CD4-positive, alpha-beta T cell treated with Interleukin-10 for 1 hour (primary cell): ENCODE measurements at places on chromosomes 1 and 21.

GRCh38 chr1:159341736-159342135, 39.6 kb downstream of the FCER1A start:
- no peak for DNase-seq

- DNase-seq, result no peak
These were observed 254.4 kb upstream of the GJB5 start for GRCh38 chr1:34500451-34500850.

DNA sequence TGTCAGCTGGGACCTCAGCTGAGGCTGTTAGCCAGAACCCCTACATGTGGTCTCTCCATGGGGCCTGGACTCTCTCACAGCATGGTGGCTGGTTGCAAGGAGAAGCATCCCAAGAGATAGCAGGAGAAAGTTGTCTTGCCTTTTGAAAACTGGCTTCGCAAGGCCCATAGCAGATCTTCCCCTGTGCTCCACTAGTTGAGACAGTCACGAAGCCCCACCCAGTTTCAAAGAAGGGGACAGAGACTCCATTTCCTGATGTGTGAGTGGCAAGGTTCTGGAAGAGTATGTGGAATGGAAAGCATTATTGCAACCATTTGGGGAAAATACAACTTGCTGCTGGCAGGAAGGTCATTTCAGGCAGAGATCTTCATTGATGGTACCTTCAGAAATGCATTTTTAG, 7.5 kb upstream of the CSRP1 start:
- DNase-seq, result no peak

GRCh38 chr1:201783058-201783457, 45.9 kb upstream of the IPO9 start:
- no peak for DNase-seq

DNA sequence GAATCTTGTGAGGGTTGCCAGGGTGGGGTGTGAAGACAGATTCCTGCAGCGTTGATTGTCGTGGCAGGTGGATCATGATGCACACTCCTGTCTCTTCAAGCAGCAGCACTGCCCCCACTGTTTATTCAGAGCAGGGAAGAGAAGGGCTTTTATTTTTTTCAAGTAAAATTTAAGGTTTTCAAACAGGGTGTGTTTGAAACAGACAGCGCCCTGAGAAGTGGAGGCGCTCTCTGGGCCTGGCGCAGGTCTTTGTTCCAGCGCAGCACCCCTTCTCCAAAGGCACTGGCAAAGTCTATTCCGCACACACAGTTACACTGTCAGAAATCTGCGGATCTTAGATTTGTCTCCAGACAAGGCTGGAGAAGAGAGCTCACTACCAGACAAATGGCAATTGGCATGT, 7.0 kb downstream of the C1orf53 start:
- DNase-seq, result no peak

- DNase-seq, result no peak
These were observed 52.7 kb upstream of the IVNS1ABP start for GRCh38 chr1:185369786-185370185.

DNA sequence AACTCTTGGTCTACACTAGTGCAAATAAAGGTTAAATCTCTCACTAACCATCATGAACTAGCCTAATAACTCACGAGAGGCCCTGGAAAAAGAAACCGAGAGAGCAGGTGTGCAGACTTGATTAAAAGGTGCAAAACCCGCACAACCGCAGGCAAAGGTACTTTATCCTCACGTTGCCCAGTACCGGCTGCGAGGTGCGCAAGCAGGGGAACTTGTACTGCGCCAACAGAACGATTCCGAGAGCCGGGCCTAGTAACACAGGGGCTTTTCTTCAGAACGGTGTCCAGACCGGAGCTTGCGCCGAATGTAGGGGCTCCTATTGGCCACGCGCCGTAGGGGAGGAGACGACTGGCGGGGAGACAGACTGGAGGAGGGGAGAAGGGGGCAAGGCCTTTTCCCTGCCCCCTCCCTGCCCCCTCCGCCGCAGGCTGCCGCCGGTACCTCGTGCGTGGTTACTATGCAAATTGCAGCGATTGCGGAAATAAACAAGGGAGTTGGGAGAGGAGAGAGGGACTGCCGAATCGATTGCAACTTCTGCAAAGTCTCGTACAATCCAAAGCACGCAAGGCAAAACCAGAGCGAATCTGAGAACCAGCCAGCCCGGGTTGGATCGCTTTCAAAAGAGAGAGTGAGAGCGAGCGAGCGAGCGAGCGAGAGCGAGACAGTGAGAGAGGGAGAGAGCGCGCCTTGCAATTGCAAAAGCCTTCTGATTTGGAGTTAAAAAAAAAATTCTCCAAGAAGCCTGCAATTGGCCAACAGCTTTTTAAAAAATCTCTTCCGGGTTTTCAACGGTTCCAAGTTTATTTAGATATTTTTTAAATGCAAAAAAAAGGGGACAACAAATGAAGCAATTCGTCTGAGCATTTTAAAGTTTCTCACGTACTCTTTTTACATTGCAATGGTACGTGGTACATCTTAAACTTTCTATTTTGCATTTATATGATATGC, 5.4 kb upstream of the NFIA start:
- peak; percentile 88 for DNase-seq

GRCh38 chr1:211644653-211645052, 30.8 kb downstream of the NEK2 start:
- no peak for DNase-seq

GRCh38 chr1:195898924-195899323, 709.3 kb downstream of the KCNT2 start:
- DNase-seq, result no peak

- no peak for DNase-seq
These were observed 223.6 kb upstream of the JUN start for GRCh38 chr1:59007429-59007819.

GRCh38 chr21:46079352-46080170, 18.4 kb upstream of the COL6A2 start:
- DNase-seq, result no peak

GRCh38 chr21:46128106-46128932, 27.1 kb downstream of the FTCD start:
- no peak for DNase-seq

GRCh38 chr21:38897532-38898421, 92.0 kb downstream of the ETS2 start:
- DNase-seq, result no peak

GRCh38 chr1:87004857-87005256, 90.4 kb downstream of the HS2ST1 start:
- DNase-seq, result no peak

DNA sequence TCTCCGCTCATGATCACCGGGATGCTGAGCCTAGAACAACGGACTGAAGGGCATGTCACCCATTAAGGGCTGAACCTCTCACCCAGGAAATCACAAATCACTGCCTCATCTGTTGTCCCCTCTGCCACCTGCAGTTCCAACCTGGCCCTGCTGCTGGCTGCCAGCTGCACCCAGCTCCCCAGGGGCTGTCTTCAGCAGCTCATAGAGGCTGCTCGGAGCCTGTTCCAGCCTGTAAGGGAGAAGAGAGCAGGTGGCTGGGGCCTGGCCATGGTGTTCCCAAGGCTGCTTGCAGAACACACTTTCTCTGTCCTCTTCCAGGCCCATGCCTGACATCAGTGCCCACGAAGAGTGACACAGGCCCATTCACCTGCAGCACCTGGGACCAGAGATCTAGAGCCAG, 44.5 kb upstream of the DISP3 start:
- DNase-seq, result no peak

DNA sequence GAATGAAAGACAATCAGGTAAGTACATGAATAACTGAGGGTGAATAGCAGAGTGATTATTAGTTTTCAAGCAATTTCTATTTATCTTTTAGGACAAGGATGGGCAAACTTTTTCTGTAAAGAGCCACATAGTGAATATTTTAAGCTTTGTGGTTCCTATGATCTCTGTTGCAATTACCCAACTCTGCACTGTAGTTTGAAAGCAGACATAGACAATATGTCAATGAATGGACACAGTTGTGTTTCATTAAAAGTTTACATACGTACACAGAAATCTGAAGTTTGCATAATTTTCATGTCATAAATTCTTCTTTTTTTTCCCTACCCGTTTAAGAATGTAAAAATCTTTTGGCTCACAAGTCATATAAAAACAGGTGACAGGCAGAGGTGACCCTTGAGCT, 71.4 kb downstream of the ZNF281 start:
- DNase-seq, result no peak

GRCh38 chr21:34077888-34078287, 4.5 kb downstream of the MRPS6 start:
- DNase-seq, result no peak

- no peak for DNase-seq
These were observed 76.5 kb upstream of the NFIA start for GRCh38 chr1:61005614-61006580.

- no peak for DNase-seq
These were observed 56.7 kb downstream of the B3GALT5 start for GRCh38 chr21:39669485-39669884.

- no peak for DNase-seq
These were observed 44.5 kb upstream of the BMP8B start for GRCh38 chr1:39833121-39833520.

GRCh38 chr1:30414851-30415165, 308.6 kb downstream of the MATN1 start:
- no peak for DNase-seq
